Tracheal epithelial cell (primary cell): ENCODE measurements at places on chromosomes 5 and 9. TPM values are rescaled to one million over a fixed set of nuclear protein-coding genes. Genes with fewer than 3 reads are reported as not detected.

Gene PRLR
- total RNA-seq: under 0.01 TPM in 1 of 2 replicates, not detected in the other

Gene TAL2
- not detected in 2 replicates for total RNA-seq

Gene TRPM3
- total RNA-seq: 1.2 TPM in 1 of 2 replicates, not detected in the other

Gene TMEM252
- total RNA-seq: not detected in 2 replicates

Gene DDX4
- total RNA-seq: not detected in 2 replicates

Gene ITGA2
- total RNA-seq: 46.3 and 76.4 TPM in 2 replicates

Gene GABRA1
- total RNA-seq: not detected in 2 replicates

Gene NMUR2
- not detected in 2 replicates for total RNA-seq
